Kasumi-1 (cell line): ENCODE measurements at places on chromosomes 3 and 15.

DNA sequence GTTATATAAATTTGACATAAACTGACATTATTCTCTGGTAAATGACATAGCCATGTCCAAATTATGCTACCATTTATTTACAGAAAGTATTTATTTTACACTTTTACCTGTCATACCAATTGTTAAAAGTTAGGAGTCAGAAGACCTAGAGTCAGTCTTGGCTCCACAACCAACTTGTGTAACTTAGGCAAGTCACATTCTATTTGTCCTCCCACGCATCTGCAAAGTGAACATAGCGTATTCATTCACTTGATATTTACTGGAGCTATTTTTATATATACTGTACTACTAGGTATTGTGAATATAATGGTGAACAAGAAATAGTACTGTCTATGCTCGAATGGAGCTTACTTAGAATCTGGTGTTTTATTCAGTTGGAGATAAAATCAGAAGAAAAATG lies 78.7 kb downstream of the ZNF280D start:
- no peak for DNase-seq

GRCh38 chr3:13009132-13009945 lies 63.9 kb downstream of the IQSEC1 start:
- peak; percentile 84 for DNase-seq

DNA sequence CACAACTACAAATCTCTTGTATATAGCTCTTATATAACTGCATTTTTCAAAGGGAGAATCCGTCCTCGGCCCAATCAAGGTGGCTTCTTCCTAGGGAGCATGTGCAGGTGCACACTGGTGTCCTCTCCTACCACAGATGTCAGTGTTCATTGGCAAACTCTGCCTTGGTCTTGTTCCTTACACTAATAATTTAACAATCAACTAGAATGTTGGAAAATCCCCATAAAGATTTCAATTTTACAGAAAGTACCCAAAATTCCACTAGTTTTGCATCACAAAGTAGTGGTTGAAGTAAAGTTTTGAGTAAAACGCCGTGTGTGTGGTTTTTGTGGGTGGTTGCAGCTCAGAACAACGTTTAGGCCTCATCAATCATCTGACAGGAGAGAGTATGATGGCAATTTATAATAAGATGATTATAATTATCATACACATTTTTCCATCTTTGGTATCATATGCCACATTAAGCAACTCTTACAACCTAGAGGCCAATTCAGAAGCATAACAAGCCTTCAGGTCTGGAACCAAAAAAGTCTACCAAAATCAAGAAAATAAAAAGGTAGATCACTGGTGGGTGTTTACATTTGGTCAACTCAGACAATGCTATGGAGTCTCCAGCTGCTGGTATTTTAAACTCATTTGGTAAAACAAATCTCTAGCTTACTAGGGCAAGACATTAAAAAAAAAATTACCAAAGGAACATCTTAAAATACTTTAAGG lies 128.9 kb upstream of the BHLHE40 start:
- no peak for DNase-seq

- no peak for DNase-seq
These were observed 9.3 kb upstream of the TOPAZ1 start for GRCh38 chr3:44232407-44232806.

DNA sequence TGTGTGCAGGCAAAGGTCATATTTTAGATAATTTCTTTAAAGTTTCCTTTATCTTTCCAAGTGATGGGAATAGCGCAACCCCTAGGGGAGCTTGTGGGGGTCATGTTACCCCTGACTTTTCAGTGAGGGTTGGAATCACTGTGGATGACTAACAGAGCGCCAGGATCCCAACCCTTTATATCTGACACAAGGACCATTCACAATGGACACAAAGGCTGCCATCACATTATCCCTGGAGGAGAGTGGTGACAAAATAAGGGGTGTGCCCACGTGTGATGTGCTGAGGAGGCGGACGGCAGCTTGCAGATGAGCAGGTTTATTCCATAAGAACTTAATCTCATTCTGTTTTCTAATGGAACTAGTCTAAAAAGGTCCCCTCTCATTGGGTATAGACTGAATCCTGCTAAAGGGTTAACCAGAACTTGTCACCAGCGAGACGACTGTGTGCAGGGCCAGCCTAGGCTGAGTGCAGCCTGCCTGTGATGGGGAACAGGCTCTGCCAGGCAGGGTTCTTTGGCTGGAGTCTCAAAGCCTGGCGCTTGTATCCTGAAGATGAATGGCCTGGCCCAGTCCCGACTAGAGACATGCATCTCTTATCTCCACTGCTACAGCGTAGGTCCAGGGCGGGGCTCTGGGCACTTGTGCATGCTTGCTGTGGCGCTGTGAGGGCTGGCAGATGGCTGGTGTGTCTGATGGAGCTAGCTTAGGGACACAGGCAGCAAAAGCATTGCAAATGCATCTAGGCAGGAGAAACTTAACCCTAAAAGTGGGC lies 50.2 kb downstream of the CHDH start:
- no peak for DNase-seq

DNA sequence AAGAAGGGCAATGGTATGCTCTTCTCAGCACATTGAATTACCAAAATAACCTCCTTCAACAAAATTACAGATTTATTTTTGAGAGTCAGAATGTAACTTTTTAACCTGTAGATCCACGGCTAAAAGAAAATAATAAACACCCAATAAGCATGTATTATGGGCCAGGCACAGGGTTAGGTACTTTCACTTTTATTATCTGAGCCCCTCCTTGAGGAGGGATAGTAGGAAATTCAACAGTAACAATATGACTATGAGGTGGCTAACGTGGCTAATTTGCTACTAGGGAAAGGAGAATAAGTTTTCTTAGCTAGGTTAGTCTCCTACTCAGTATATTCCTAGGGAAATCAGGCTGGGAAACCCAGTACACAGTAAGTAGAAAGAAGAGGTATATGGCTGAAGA lies 306.9 kb downstream of the GAP43 start:
- no peak for DNase-seq

- peak; percentile 16 for DNase-seq
These were observed 73.6 kb downstream of the EEFSEC start for GRCh38 chr3:128226795-128227395.

GRCh38 chr3:4038351-4038750 lies 239.1 kb downstream of the LRRN1 start:
- DNase-seq = no peak

DNA sequence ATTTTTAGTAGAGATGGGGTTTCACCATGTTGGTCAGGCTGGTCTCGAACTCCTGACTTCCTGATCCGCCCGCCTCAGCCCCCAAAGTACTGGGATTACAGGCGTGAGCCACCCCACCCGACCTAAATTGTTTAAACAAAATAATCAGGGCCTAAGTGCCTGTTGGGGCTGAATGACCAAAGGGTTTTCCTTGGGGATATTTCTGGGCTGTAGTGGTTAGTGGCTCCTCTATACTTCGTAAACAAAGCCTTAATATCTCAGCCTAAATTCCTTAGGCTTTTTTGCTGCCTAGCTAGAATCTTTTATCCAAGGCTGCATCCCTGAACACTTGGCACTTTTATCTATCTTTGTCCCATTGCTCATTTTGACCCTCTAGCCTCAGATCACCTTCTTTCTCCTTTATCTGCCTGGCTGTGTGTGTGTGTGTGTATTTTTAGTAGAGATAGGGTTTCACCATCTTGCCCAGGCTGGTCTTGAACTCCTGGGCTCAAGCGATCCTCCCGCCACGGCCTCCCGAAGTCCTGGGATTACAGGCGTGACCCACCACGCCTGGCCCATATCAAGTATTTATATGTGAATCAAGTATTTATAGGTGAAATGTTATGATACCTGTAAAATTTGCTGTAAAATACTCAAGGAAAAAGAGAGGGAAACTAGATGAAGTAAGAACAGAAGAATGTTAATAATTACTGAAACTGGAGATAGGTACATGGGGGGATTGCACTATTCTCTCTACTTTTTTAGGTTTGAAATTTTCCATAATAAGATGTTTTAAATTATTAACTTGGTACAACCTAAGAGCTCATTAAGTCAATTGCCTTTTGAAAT lies 1.8 kb downstream of the NUSAP1 start:
- DNase-seq = no peak

GRCh38 chr3:157543501-157544035 lies 40.4 kb upstream of the VEPH1 start:
- no peak for DNase-seq

GRCh38 chr15:37096558-37097143 lies 3.7 kb downstream of the MEIS2 start:
- DNase-seq = no peak

DNA sequence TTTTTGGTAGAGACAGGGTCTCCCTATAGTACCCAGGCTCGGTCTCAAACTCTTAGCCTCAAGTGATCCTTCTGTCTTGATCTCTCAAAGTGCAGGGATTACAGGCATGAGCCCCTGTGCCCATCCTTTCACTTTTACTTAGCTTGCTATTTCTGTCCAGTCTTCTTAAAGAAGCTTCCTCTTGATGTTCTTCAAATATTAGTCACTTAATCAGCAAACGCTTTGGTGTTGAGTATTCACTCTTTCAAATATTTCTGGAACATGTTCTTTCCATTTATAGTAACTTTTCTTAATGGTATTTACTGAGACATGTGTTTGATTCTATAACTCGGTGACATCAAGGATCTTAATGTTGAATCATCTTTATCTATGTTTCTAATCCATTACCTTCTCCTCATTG lies 122.1 kb downstream of the CNTN6 start:
- DNase-seq = no peak

DNA sequence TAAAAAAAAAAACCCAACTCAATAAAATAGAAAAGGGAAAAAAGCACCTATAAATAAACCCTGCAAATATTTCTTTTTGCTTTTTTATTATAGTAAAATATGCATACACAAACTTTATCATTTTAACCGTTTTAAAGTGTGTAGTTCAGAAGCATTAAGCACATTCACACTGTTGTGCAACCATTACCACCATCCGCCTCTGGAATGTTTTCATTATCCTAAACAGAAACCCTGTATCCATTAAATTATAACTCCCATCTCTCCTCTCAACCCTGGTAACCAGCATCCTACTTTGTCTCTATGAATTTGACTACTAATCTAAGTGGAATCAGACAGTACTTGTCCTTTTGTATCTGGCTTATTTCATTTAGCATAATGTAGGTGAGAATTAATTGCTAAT lies 15.0 kb downstream of the CDCP1 start:
- no peak for DNase-seq

GRCh38 chr3:139564294-139564861 lies 24.8 kb upstream of the RBP1 start:
- DNase-seq = peak; percentile 38

DNA sequence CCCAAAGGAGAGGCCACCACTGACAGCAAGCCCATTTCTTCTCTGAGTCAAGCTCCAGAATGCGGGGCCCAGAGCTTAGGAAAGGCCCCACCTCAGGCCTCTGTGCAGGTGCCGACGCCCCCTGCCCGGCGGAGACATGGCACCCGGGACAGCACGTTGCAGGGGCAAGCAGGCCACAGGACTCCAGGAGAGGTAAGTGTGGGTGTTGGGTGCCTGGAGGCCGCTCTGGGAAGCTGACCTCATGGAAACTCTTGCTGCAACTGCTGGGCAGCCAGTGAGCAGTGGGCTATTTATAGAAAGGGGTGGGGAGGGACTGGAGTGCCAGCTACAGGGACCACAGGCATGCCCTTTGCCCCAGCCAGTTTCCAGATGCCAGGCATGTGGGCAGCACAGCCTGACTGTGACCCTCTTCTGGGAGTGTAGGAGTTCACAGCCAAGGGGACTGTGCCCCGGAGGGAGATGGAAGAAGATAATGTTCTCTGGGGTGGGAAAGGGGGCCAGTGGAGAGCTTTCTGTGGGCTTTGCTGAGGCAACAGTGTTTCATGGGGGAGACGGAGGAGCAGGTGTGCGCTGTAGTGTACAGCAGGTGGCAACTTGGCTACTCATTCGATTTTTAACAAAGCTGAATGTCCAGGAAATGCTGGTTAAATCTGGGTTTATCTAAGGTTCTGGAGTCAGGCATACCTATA lies 23.7 kb downstream of the ALPK3 start:
- no peak for DNase-seq

GRCh38 chr15:88620995-88621772 lies at the start of gene AEN:
AEN (plus strand) TSS chr15:88621340; CDS start chr15:88626210, 4,870 bp downstream.
- DNase-seq = peak; percentile 89

DNA sequence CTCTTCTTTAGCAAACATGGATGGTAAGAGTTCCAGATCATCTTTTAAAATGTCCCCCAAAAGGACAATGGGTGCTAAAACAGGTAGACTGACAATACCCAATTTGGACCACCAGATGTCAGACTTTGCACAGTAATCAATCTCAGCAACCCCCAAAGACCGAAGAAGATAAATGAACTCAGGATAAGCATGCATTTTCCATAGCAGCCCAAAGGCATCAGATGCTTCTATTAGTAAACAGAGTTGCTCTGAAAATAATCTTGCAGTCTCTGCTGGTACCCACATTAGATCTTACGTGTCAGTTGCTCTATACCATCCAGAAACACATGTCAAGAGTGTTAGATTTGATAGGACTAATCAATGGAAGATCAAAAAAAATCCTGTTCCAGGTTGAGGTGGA lies 20.6 kb downstream of the MYH15 start:
- peak; percentile 62 for DNase-seq

DNA sequence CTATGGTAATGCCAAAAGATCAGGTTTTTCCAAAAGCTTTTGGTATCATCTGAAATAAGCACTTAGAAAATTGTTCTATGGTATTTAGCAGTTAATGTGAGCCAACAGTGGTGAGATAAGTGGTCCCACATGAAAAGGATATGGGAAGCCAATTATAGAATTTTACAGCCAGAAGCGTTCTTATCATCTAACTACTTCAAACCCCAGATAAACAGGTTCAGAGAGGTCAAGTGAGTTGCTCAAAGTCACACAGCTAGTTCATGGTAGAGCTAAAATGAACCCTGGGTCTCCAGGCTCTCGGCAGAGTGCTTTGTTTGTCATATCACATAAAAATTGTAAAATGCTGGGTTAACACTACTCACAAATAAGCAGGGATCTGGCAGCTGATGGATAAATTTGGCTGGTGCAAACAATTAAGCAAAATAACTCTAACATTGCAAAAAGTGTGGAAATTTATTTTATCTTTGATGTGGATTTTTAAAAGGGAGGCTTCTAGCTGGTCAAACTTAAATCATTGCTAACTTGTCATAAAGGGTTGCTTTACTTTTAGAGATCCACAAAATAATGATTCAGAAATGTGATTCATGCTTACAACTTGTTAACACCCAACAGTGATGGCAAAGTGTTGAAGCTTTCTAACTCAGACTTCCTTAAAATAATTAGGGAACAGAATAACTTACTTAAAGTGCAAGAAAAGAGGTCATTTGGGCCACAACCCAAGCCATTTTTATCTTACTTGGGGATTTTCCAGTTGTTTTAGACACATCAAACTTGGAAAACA lies 202.8 kb upstream of the TBC1D5 start:
- DNase-seq = no peak
